T-helper 9 cell (primary cell): ENCODE measurements at places on chromosomes 5 and 9.

DNA sequence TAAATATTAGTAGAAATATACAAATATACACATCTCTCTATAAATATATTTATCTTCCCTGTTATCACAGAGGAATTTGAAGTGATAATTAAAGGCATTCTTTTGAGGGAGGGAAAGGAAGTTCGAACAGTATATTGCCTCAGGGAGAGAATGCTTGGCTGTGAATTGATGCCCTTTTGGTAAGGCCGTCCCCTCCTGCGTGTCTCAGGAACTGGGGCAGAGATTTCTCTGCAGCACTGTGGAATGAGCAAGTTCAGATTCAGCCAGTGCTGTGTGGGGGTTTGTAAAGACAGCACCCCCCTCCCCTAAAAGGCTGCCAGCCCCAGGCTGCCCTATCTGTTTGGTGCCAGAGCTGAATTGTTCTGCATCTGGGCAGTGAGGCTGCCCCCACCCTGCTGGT, 42.0 kb downstream of the UBE2QL1 start:
- DNase-seq = no peak

DNA sequence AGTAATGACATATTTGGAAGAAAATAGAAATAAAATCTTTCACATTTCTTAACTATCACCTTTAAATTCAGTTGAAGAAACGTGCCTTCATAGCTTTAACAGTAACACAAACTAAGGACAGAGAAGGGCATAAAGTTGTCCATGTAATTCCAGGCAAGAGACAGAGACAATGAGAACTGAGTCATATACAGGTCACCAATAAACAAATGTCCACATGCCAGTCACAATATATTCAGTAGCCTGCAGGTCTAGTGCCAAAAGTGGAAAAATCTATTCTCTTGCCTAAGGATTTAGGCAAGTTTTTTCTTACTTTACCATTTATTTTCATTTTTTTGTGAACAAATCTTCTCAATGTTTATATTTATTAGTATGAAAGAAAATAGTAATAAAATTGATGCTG, 1711.5 kb upstream of the NUDT12 start:
- no peak for DNase-seq

DNA sequence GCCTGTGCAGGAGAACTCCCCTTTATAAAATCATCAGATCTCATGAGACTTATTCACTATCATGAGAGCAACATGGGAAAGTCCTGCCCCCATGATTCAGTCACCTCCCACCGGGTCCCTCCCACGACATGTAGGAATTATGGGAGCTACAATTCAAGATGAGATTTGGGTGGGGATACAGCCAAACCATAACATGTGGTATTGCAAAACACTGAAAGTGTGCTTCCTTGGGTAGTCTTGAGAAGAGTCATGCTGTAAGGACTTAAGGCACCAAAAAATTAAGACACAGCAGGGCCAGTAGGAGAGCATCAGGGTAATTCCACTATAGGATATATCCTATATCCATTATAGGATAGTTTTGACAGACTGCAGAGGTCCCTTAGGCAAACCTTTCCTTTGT, 29.4 kb upstream of the GDNF start:
- DNase-seq = no peak

DNA sequence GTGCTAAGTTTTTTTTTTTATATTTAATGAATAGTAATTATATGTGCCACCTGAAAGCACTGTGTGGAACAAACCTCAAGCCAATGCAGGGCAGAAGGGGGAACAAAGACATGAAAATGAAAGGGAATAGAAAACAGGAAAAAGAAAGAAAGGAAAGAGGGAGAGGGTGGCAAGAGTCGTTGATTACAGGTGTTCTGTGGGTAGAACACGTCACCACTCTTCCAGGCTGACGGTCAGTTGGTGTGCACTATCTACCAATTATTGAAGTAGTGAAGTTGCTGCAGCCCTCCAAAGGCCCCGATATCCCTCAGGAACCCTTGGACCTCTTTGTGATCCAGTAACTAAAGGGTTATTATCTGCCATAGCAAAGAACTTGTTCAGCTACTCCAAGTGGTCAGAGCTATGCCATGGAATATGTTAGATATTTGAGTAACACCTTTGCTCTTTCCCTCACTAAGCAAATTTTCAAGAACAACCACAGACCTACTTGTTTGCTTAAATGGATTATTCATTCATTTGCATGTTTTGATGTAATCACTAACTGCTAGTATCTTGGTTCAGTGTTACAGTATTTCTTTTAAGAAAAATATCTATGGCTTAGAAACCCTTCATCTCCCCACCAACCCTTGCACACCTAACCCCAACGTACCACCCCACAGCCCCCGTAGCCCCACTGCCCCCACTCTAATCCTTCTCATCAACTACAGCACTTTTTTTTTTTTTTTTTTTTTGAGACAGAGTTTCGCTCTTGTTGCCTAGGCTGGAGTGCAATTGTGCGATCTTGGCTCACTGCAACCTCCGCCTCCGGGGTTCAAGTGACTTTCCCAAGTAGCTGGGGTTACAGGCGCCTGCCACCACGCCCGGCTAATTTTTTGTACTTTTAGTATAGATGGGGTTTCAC, 31.3 kb downstream of the FYB1 start:
- no peak for DNase-seq

DNA sequence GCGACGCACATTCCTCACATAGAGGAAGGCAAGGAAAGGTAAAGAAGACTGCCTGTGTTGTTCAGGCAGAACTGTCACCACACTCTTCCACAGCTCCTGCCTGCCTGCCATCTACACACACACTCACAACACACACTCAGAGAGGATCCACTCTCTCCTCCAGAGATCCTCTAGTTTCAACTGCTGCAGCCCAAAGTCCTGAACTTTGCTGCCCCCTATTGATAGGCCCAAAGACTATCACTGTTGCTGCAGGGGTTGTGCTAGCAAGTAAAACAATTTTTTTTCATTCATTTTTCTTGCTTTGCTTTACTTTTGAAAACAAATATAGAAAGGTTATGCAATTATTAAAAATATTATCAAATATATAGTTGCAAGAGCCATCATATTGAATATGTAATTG, 5.9 kb upstream of the CFAP90 start:
- DNase-seq = no peak

DNA sequence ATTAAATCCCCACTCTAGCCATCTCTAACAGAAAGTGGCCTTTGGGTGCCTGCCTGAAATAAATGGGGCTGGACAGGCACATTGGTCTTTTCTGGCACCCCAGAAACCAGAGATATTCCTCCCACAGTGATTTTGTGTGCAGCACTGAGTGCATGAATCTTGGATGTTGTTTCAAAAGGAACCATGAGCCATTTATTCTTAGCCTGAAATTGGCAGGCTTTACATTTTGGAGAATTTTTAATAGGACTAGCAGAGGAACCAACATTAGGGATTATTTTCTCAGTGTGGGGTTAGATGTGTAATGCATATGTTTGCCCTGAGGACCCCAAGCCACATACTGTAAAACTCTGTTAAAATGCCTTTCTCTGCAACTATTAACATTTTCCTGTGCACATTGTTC, 451.3 kb downstream of the NFIB start:
- DNase-seq = no peak

DNA sequence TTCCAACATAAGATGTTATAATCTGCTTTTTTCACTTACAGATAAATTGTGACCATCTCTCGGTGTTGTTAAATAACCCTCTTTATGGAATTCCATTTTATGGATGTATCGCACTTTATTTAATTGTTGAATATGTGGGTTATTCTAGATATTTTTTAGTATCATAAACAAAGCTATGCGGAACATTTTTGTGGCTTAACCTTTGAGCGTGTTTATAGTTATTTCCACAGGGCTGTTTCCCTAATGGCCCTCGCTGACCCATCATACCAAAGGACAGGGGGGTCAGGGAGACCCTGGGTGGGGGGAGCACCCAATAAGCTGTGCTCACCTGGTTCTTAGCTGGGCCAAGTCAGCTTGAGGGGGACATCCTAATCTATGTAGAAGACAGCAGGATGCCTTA, 65.3 kb downstream of the NDST1 start:
- DNase-seq = no peak

DNA sequence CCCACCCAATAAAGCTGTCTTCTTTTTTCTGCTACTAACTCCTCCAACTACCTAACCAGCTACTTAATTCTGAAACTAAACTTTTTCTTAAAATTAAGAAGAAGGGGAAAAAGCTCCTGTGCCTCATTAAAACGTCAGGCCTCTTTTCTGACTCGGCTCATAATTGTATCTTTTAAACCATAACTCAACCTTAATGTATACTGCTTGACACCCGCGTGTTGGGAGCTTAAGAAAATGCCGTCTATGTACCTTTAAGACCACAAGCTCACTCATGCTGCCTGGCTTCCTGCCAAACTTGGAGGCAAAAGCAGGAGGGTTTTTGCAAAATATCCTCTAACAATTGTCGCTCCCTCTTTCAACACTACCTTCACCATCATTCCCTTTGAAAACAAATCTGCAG, 5.0 kb downstream of the EBF1 start:
- DNase-seq = peak; percentile 11

DNA sequence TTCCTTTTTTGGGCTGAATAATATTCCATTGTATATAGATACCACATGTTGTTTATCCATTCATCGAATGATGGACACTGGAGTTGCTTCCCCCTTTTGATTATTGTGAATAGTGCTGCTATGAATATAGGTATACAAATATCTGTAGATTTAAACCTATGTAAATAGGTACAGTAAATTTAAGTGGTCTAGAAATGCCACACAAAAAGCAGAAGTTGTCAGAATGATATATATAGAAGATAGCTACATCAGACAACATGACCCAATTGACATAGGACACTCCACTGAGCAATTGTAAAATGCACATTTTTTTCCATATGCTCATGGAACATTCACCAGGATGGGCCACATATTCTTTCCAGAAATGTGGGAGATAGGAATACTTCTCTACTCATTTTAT, 77.6 kb downstream of the SMIM15 start:
- DNase-seq = no peak
